ENCODE measurements at places on chromosomes 16 and 17.

- DNase-seq, result peak; percentile 23
These were observed 10.9 kb downstream of the NHERF1 start for GRCh38 chr17:74759243-74759801.

GRCh38 chr16:85561248-85562092 lies 51.7 kb upstream of the GSE1 start:
- DNase-seq, result no peak

GRCh38 chr16:82108774-82109173 lies 61.2 kb downstream of the MPHOSPH6 start:
- DNase-seq, result no peak

- no peak for DNase-seq
These were observed 284.3 kb upstream of the CDH11 start for GRCh38 chr16:65406116-65406515.

- DNase-seq, result no peak
These were observed 89.3 kb downstream of the GAS7 start for GRCh38 chr17:10109146-10109545.

DNA sequence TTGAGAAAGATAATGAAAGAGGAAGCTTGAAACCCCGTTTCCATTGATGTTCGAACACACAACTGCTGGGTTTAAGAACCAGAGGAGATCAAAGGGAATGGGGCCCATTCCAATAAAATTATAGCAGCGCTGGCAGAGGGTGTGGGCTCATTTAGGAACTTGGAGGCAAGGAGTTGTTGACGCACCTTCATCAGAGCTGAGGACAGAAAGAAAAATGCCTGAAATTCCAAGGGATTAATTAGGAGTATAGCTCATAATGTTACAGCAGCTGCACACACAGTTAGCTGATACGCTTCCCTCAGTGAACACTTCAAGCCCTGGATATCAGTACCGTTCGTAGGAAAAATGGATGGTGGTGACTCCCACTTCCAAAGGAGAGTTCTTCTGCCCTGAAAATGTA lies 127.2 kb downstream of the AXIN2 start:
- DNase-seq, result no peak

DNA sequence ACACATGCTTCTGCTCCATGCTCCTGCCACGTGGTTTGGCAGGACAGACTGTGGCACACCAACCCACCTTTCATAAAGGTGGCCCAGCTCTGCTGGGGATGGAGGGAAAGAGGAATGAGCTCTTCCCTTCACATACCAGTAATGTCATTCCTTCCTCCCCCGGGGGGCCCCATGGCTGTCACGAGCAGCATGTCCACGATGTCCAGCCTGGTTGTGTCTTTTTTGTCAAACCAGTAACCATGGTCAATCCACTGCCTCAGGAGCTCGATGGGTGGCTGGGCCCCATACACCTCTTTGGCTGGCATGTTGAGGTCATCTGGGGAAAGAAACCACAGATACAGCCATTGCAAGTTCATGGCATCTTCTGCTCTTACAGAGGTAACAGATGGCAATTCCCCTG lies 96.6 kb downstream of the LYRM1 start:
- DNase-seq, result no peak

DNA sequence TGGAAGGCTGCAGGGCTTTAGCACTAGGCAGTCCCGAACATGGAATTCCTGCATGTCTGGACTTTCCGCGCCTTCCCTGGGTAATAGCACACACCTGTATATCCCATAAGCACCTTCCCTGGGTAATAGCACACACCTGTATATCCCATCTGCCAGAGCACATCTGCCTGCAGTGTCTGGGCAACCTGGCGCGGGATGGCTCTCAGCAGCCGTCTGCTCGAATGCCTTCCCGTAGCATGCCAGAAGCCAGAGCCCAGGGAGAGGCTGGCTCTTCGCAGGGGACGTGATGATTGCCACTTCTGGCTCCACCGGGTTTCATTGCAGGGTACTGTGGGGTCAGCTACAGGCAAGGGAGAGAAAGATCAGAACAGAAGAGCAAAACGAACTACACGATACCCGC lies 21.3 kb downstream of the MBTPS1 start:
- DNase-seq, result no peak

GRCh38 chr16:69830534-69831211 lies 68.5 kb downstream of the WWP2 start:
- no peak for DNase-seq

DNA sequence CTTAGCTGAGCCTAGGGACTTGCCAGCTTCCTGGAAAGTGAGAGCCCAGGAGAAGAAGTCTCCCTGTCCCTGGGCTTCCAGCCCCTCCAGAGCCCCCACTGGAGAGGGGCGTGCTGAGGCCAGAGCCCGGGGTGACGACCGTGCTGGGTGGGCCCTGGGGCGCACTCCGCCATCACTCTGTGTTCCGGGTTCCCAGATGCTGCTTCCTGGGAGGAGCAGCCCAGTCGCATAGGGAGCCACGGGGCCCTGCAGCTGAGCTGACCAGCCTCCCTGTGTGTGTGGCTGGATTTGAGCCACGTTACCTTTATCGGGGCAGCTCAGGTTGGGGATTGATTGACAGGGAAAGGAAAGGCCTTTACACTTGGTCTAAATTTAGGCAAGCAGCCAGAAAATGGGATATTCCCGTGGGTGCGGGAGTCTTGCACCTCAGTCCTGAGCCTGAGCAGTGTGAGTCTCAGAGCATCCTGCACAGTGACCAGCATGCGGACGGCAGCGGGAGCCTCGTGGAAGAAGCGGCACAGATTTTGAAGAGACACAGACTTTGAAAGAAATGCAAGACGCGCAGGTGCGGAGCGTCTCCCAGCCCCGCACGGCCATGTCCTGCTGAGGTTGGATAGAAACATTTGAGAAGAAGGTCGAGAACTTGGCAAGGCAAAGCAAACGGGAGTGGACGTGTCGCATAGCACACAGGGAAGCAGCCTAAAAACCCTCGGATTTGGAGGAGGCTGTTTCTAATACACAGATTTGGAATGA lies 51.3 kb upstream of the ZNF750 start:
- no peak for DNase-seq

DNA sequence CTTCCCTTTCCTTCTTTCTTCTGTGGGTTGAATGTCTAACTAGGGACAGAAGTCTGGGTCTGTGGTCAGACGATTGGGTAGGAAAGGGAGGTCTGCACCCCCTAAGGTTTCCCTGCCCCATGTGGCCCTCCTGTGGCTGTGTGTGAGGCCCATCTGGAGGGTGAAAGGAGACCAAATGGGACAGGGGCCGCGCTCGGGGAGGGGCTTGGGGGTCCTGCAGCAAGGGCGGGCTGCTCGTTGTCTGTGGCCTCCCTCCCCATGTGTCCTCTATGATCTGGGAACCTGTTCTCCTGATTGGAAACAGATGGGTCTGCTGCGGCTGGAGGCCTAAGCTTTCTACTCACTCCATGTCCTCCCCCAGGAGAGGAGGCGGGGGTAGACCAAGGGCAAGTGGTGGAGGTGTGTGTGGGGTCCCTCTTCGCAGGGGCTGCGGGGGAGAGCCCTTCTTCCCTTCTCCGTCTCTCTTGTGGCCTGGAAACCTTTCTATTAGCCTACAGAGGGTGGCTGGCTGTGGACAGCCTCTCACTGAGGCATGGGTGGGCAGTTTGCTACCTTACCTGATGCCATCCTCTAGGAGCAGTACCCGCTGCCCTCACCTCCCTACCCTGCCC lies 18.6 kb downstream of the IGFBP4 start:
- no peak for DNase-seq

DNA sequence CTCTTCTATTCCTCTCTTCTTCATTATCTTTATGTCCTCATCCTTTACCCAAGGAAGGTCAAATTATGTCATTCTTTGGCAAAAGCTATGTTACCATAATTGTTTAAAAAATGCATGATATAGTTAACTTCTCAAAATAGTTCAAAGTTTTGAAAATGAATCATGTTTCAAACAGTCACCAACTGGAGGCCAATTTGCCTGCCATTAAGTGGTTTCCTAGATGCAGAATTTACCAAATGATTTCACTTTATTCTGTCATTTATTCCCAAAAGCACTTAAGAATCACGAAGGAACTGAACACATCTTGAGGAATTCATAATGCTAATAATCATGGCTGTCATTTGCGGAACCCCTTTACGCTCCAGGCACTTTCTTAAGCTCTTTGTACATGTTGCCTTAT lies 190.9 kb upstream of the CDH11 start:
- DNase-seq, result no peak

- no peak for DNase-seq
These were observed 58.8 kb downstream of the USP10 start for GRCh38 chr16:84758627-84759026.

DNA sequence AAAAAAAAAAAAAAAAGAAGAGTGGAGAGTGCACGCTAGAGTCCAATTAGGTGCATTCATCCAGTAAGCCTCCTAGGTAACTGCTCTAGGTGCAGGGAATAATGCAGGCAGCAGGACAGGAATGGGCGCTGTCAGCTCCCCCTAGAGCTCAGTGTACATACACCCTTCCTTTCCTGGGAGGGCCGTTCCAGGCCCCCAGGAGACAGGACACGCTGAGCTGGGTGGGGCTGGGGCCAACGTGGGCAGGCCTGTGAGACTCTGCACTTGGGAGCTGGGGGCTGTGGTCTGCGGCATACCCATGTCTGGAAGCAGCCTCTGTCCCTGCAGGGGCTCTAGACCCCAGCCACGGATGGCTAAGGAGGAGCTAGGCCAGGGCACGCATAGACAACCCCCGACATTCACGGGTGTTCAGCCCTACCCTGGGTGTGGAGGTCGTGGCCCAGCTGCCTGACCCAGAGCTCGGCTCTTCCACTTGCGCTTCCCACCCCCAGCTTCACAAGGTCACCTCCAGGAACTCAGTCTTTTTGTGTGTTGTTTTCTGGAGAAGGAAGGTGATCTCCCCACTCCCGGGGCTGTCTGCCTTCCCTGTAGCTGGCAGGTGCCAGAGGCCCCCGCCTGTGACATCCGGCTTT lies 1.0 kb upstream of the ANTKMT start:
- no peak for DNase-seq

GRCh38 chr17:74205274-74205673 lies 1.8 kb downstream of the RPL38 start:
- DNase-seq, result no peak

DNA sequence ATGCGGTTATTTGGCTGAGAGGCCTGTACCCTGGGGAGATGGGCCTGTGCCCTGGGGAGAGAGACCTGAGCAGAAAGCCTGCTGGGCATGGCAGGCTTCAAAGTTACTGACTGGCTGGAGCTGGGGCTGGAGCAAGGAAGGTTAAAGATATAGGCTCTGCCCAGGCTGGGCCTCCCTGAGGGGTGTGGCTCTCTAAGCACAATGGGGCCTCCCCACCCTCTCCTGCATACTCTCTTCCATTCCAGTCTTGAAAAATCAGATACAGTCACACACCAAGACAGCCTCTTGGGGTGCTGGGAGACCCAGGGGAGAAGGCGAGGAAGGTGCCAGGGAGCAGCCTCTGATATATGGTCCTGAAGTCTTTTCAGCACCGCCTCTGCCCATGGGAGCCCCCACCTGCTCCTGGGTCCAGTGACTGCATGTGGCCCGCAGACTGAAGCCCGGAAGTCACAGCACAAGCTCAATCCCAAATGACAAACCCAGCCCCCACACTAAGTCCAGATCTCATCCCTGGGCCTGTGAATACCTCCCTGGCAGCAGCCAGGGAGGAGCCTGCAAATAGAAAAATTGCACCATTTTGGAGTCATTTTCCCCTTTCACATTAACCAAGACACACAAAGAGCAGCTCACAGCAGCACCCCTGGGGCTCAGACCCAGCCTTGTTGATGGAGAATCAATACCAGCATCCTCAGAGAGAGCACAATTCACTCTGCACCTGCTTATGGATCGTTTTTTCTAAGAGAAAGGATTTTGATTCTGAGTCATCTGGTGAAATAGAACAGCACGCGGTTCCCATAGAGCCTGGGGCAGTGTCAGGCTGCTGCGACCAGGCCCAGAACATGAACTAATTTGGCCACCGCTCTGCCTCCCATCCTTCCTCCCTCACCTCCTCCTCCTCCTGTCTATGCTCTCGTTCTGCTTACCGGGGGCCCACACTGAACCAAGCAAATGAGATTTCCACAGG lies 25.6 kb upstream of the CACNG1 start:
- no peak for DNase-seq

GRCh38 chr17:82603981-82604448 lies 44.2 kb downstream of the WDR45B start:
- peak; percentile 12 for DNase-seq

DNA sequence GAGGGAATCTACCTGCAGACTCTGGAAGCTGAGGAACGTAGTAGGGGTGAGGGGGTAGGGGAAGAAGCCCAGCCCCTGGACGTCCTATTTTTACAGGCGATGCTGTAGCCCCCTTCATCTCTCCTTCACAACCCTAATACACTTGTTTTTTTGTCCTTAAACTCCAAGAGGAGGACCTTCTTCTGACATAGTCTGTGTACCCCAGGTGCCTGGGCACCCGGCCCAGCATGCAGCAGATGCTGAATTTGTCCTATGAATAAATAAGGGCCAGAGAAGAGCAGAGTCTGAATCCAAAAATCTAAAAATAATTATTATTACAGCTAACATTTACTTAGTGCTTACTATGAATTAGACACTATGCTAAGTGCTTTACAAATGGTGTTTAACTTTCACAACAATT lies 5.1 kb downstream of the KIF18B start:
- no peak for DNase-seq

DNA sequence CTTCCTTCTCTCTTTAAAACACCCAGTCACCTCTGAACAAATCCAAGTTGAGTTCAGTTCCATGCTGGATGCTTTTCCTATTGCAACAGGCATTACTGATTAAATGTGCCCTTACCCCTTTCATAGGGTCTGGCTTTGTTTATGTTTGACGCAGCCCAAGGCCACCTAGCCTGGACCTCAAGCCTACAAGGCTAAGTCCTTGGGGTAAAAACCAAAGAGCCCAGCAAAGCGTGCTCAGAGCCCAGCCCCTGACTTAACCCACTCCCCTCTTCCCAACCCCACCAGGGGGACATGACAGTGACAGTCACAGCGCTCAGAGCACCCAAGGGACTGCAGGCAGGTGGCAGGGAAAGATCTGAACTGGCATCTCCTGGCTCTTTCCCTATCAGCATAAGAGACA lies 200.6 kb downstream of the XYLT1 start:
- no peak for DNase-seq

- peak; percentile 9 for DNase-seq
These were observed 761 bp downstream of the GAN start for GRCh38 chr16:81315271-81316175.

DNA sequence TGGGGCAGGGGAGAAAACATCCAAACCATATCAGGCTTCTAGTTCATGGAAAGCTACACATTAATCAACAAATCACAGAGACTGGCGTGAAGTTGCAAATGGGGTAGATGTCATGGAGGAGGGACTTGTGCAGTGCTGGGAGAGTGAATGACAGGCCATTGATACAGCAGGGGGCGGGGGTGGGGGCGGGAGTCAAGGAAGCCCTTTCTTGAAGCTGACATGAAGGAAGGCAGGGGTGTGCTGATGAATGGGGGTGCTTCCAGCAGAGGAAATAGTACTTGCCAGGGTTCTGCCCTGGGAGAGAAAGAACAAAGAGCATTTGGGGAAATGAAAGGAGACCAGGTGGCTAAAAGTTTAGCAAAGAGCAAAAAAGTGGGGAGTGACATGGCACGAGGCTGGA lies 269.9 kb downstream of the SHISA9 start:
- DNase-seq, result no peak

GRCh38 chr17:13074026-13074425 lies 56.2 kb upstream of the ELAC2 start:
- DNase-seq, result no peak
